ENCODE measurements at places on chromosomes 5 and 9. TPM values are rescaled to one million over a fixed set of nuclear protein-coding genes. Genes with fewer than 3 reads are reported as not detected.

DNA sequence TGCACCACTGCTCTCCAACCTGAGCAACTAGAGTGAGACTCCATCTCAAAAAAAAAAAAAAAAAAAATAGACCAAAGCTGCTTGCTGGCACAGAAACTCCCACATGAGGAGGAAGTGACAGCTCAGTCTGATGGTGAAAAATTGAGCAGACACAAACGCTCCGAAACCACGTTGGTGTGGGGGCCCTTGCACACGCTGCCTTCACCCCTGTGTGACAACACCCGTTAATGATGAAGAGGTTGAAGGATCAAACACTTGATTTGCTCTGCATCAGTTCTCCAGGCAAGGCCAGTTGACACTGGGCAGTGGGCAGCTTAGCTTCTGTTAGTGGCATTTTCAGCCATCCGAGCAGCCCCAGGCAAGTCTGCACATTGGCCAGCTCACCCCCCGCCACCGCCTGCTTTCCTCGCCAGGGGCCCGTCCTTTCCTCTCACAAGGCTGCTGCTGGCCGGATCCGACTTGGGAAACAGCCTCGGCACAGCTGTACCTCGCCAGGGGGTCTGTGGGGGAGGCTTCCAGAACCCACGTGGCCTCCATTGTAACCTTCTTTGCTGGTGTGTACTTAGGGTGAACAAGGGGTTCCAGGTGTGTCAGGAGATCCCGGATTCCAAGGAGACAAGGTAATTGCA is 79.8 kb downstream of the COL27A1 start:
- H3K4me1 ChIP-seq: no peaks in the 10 kb centered on the region
- no peak overlapping the region for H3K4me3 ChIP-seq
- H3K27ac ChIP-seq: no peak overlapping the region
- H3K36me3 ChIP-seq: no peaks in the 10 kb centered on the region
- H3K27me3 ChIP-seq: no peaks in the 10 kb centered on the region
- no peak for DNase-seq

- no peak overlapping the region for H3K4me3 ChIP-seq
- H3K27ac ChIP-seq: no peak overlapping the region
- no peaks in the 10 kb centered on the region for H3K27me3 ChIP-seq
- no peaks in the 10 kb centered on the region for H3K36me3 ChIP-seq
- DNase-seq: no peak
Measured at GRCh38 chr5:79032031-79032695, 37.3 kb downstream of the DMGDH start.

GRCh38 chr5:44774279-44774880 is 34.4 kb upstream of the MRPS30 start:
- H3K4me3 ChIP-seq: no peak overlapping the region
- peaks cover 16% of the 10 kb centered on the region for H3K4me1 ChIP-seq
- 0 out of 2 replicates have a peak, but pooled peaks cover 6% of the 10 kb centered on the region for H3K36me3 ChIP-seq
- no peak overlapping the region for H3K27ac ChIP-seq

DNA sequence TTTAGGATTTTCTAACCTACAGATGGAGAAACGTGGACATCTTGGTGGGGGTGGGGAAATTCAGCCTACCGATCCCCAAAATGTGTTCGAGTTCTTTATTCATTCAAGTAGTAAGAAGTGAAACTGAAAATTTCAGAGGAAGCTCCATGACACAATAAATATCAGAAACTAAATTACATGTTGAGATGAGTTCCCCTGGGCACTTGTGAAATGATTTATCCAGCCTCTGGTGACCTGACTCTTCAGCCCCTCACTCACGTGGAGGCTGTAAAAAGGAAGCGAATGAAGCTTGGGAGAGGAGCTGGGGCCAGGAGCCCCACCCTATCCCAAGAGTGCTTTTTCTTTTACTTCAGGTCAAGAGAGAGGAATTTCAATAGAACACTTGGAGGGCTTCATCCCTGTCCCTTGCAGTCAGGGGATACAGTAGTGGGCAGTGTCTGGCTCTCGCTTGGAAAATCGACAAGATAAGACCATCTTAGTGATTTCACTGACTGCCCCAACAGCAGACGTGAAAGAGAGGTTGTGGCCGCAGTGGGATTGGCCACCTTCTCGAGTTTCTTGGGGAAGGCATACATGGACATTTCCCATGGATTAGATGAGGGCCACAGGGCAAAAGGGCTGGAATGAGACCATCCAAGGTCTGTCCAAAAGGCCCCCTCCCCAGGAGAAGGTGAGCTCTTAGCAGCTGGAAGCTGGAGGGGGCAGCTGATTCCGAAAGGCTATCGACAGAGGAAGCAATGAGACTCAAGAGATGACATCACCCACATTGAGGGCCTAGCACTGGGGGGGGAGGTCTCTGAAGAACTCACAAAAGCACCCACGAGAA is 76.8 kb upstream of the SH3PXD2B start:
- H3K36me3 ChIP-seq: no peaks in the 10 kb centered on the region
- H3K4me1 ChIP-seq: no peaks in the 10 kb centered on the region
- H3K4me3 ChIP-seq: no peak overlapping the region
- no peak overlapping the region for H3K27ac ChIP-seq
- no peak for DNase-seq
- no peaks in the 10 kb centered on the region for H3K27me3 ChIP-seq

DNA sequence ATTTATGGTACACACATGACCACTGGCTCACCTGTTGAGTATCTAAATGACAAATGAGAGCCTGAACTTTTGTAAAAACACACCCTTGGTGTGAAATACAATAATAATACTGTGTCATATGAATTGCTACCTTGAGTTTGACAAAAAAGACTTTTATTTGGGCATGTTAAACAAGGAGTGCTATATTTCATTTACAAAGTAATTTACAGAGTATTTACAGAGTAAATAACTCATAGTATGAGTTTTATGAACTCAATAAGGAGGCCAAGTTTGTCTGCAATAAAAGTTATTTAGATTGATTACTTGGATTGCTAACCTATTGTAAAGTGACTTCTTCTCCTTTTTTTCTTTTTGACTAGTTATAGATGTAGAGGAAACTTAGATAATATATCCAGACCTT is 146.0 kb upstream of the NUDT12 start:
- H3K27me3 ChIP-seq: no peaks in the 10 kb centered on the region
- no peak overlapping the region for H3K4me3 ChIP-seq
- no peaks in the 10 kb centered on the region for H3K4me1 ChIP-seq
- H3K36me3 ChIP-seq: no peaks in the 10 kb centered on the region

- no peaks in the 10 kb centered on the region for H3K36me3 ChIP-seq
- DNase-seq: no peak
- no peaks in the 10 kb centered on the region for H3K4me1 ChIP-seq
- H3K27me3 ChIP-seq: no peaks in the 10 kb centered on the region
- H3K4me3 ChIP-seq: no peak overlapping the region
- H3K27ac ChIP-seq: no peak overlapping the region
Measured at GRCh38 chr9:18786196-18786595, 246.8 kb downstream of the SAXO1 start.

DNA sequence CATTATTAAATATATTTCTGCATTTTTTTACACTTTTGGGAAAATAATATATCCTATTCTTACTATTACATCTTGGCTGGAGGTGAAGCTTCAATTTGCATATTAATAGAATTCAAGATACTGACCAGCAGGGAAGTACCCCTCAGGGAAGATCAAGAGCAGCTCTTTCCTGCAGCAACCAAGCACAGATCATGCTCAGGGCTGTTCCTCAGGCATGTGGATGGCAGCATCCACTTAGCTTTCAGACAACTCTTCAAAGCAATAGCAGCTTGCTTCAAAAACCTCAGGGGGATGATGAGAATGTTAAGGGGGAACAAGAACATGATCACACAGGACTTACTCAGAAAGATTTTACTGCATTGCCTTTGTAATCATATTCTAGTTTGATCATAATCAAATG is 731.8 kb downstream of the SEMA5A start:
- DNase-seq: no peak
- H3K4me3 ChIP-seq: no peak overlapping the region
- H3K27me3 ChIP-seq: no peaks in the 10 kb centered on the region
- no peak overlapping the region for H3K27ac ChIP-seq

DNA sequence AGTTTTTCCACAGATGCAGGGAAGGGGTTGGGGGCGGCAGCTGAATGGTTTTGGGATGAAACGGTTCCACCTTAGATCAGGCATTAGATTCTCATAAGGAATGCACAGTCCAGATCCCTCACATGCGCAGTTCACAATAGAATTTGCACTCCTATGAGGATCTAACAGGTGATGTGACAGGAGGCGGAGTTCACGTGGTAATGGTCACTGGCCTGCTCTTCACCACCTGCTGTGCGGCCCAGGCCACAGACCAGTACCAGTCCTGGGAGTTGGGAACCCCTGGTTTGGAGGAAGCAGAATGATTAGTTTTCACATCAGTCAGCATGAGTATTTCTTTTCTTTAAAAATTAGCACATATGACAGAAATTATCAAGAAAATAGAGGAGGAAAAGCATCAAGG is 26.3 kb downstream of the ANP32B start:
- H3K27ac ChIP-seq: peak overlapping the region; percentile 95
- no peak overlapping the region for H3K4me3 ChIP-seq
- peaks cover 78% of the 10 kb centered on the region for H3K4me1 ChIP-seq
- no peak for DNase-seq
- no peaks in the 10 kb centered on the region for H3K27me3 ChIP-seq

DNA sequence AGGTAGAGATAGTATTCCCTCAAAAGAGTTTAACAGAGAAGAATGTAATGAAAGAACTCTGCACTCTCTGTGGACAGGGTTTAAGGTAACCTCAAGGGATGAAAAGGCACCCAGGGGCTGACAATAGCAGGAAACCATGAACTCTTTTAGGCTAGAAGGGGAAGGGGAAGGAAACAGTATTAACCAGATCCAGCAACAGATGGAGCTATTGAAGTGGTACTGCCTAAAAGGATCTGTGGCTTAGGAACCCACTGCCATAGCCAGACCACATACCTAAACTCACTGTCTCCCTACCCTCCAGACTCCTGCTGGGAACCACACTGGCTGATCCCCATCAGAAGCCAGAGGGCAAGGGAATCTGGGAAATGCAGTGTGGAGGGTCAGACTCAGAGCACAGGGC is 35.5 kb downstream of the PLGRKT start:
- H3K27me3 ChIP-seq: no peaks in the 10 kb centered on the region
- no peak overlapping the region for H3K4me3 ChIP-seq
- no peak overlapping the region for H3K27ac ChIP-seq
- H3K4me1 ChIP-seq: peaks cover 6% of the 10 kb centered on the region
- no peak for DNase-seq
- H3K36me3 ChIP-seq: no peaks in the 10 kb centered on the region

The STPG3 gene
- 0.61 TPM for total RNA-seq

The FCN2 gene
- total RNA-seq: not detected

The DCANP1 gene
- not detected for total RNA-seq

The NEUROG1 gene
- total RNA-seq: not detected

The FOXE1 gene
- not detected for total RNA-seq

The IGIP gene
- total RNA-seq: 2.5 TPM

Measured in Karpas-422 (cell line).